ENCODE measurements at places on chromosomes 7 and 10. TPM values are rescaled to one million over a fixed set of nuclear protein-coding genes. Genes with fewer than 3 reads are reported as not detected.

The SFTPD gene
- total RNA-seq, result not detected

The CHN2 gene
- 0.33 TPM for total RNA-seq

The IL15RA gene
- total RNA-seq, result 13.7 TPM

The MALRD1 gene
- 1.7 TPM for total RNA-seq

The OR2A7 gene
- total RNA-seq, result 0.50 TPM

The GALNT11 gene
- total RNA-seq, result 32.4 TPM

The LAMB1 gene
- 440 TPM for total RNA-seq

The COL17A1 gene
- total RNA-seq, result under 0.01 TPM

The DKK1 gene
- 54.4 TPM for total RNA-seq
